ENCODE measurements at places on chromosomes 5 and 9.

GRCh38 chr9:123482295-123482968 is 126.4 kb downstream of the CRB2 start:
- no peak for DNase-seq

DNA sequence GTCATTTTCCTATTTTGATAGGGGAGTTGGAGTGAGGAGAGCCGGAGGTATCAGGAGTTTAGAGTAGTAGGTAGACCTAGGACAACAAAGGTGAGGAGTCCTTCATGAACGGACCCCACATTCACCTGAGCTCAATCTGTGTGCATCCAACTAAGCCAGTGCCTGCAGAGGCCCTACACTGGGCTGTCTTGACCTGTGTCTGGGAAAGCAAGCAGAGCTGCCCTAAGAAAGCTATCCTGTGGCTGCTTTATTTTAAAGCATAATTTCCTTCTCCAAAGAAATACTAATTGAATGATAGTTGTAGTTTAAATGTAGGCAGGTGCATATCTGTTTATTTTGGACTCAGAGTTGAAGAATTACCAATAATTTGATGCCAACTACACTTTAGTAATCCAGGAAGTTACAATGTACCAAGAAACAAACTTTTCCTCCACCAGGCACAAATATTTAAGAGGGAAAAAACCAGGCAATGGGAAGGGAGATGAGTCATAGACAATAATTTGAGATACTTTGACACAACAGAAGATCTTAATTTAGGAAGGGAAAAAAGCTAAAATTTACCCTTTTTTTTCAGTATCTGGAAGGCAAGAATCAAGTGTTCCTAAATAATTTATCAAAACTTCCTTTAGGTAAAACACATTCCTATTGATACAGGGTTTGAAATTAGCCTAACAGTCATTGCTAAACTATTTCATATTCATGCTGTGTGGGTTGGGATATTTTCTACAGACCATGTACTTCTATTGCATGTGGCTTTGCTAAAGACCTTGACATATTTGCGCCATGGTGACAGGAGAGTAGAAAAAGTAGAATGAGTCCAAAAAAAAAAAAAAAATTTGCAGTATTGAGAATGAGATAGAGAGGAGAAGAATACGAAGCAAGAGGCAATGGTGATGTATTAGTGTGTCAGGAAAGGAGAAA is 376.6 kb upstream of the TUSC1 start:
- peak; percentile 36 for DNase-seq

DNA sequence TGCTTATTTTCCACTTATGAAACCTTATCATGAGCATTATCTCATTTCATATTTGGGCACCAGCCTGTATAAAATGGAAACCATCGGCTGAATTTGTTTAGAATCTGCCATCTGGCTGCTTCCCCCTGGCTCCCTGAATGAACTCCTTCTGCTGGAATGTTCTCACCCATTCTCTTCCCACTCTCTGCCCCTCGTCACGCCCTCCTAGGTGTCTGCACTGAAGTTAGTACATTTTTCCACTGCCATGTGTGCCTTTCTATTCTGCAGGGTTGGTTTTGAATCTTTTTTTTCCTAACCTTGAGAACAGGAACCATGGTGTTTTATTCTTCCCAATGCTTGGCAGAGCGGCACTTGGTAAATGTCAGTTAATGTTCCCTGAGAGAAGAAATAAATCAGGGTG is 359.7 kb downstream of the MLLT3 start:
- DNase-seq = no peak

- DNase-seq = peak; percentile 64
These were observed 1.7 kb upstream of the PTGDS start for GRCh38 chr9:136975644-136976043.

GRCh38 chr9:94867281-94867841 is 140.9 kb downstream of the AOPEP start:
- peak; percentile 61 for DNase-seq

Data from AG20443 (cell line).